ENCODE measurements at places on chromosomes 2 and 18.

DNA sequence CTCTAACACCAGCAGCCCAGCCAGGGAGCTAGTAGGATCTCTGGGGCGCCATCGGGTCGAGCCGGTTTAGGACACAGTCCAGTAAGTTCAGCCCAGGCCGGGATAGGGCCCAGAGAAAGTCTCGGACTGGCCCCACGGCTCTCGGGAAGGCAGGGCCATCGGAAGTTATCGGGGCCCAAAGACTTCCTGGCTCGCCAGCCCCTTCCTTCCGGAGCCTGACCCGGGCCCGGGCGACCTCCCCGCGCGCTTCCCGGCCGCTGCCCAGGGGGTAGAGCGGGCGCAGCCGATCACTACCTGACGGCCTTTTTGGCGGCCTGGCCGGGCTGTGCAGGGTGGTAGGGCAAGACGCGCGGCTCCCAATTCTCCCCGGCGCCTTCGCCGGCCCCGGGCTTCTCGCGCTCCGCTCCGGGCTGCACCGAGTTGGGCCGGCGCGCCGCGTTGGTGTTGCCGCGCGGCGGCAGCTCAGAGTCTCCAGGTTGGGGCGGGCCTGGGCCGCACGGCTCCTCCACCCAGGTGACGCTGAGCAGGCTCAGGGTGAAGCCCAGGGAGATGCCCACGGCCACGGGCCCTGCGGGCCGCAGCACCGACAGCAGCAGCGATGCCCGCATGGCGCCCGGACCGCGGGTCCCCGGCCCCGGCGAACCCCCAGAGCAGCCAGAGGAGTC, 546 bp downstream of the CHPF start:
- DNase-seq = peak; percentile 8

GRCh38 chr18:45467945-45468344, 147.3 kb upstream of the SLC14A2 start:
- no peak for DNase-seq

- no peak for DNase-seq
These were observed 180.8 kb upstream of the ATP5MC3 start for GRCh38 chr2:175362331-175362730.

GRCh38 chr2:180604077-180604476, 376.3 kb upstream of the UBE2E3 start:
- no peak for DNase-seq

Data from activated CD4-positive, alpha-beta T cell treated with anti-CD3 and anti-CD28 coated beads for 24 hours (primary cell).